Mesenteric fat pad (tissue), 1 donor: ENCODE measurements at places on chromosomes 6 and 20.

- DNase-seq = no peak
Measured at GRCh38 chr20:63686094-63686491, 10.4 kb upstream of the TNFRSF6B start.

DNA sequence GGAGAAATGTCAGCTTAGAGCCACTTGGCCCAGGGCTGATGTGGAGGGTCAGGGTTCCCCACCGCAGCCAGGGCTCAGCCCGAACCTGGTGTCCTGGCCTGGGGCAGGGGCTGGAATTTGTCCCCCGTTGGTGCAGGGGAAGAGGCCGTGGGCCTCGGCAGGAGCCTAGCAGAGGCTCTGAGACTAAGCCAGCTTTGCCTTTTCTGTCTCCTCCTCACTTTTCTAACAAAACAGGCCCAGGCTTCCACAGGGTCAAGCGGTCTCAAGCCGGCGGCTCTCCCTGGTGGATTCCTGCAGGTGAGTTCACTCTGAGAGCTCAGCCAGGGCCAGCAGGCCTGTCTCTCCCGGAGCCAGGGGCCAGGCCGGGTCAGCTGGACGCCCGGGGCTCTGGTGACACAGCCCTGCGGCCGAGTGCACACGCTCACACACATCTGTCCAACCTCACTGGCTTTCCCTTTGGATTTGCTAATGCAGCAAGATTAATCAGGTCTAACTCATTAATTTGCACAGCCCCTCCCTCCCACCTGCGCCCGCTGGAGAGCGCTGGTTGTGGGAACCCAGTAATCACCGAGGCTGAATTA, 2.9 kb upstream of the CHRNA4 start:
- no peak for DNase-seq

DNA sequence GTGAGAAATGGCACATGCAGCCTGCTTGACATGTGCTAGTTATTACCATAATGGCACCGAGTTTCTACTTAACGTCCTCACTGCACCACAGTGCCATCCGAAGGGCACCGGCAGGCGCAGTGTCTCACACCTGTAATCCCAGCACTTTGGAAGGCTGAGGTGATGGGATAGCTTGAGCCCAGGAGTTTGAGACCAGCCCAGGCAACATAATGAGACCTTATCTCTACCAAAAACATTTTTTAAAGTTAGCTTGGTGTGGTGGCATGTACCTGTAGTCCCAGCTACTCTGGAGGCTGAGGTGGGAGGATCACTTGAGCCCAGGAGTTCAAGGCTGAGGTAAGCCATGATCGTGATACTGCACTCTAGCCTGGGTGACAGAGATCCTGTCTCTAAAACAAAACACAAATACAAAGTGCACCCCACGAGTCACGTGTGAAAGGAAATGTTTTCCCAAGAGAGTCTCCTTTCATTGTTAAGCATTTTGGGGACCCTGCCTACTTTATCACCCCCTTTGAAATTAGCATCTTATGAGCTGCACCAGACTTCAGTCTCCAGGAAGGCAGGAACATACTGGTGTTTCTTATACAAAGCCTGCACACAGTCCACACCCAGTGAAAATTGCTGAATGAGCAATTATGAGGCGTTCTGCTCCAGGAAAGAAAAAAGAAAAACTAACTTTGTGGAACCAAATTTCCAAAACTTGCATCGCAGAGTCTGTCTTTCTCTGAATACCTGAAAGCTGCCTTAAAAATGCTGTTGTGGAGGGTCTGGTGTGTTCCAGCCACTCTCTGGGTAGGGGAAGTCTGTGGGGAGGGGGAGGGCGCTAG, 47.1 kb upstream of the FOXQ1 start:
- DNase-seq = no peak

DNA sequence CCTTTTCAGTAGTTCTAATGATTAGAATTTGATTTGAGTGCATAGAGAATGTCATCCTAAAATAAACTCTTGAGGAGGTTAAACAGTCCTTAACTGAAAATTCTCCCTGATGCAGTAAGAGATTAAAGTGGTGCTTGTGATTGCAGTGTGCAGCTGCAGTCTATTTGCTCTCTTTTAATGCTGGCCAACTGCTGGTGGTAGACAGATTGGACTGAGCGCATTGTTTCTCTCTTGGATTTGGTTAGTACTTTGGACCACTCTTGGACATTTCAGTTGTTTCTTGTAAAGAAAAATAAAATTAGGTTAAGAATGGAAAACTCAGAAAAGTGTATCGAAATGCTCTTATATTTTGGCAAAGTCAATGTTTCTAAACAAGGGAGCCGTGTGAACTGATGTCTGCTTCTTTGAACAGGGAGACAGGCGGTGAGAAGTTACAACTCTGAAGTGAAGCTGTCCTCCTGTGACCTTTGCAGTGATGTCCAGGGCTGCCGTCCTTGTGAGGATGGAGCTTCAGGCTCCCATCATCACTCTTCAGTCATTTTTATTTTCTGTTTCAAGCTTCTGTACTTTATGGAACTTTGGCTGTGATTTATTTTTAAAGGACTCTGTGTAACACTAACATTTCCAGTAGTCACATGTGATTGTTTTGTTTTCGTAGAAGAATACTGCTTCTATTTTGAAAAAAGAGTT, 127.2 kb downstream of the CD109 start:
- DNase-seq = no peak

- DNase-seq = no peak
Measured at GRCh38 chr6:144134176-144134575, 16.1 kb upstream of the STX11 start.

DNA sequence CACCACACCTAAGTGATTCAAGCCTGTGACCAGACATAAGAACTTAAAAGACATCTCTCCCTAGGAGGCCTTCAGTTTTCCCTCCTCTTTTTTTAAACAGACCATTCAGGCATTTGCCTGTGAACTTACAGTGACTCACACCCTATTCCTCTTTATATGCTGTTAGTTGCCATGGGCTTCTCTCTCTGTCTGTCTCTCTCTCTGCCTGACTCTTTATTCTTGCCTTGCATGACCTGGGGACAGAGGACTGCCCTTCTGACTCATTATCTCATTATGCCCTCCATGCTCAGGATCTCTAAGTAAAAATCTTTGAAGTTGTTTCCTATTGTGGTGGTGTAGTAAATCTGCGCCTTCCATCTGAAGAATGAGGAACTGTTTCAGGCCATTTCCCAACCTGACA, 442.2 kb upstream of the MAN1A1 start:
- DNase-seq = no peak

GRCh38 chr6:89853068-89853467, 23.4 kb downstream of the CASP8AP2 start:
- no peak for DNase-seq

GRCh38 chr6:124962639-124963415, 590 bp downstream of the RNF217 start:
- no peak for DNase-seq

DNA sequence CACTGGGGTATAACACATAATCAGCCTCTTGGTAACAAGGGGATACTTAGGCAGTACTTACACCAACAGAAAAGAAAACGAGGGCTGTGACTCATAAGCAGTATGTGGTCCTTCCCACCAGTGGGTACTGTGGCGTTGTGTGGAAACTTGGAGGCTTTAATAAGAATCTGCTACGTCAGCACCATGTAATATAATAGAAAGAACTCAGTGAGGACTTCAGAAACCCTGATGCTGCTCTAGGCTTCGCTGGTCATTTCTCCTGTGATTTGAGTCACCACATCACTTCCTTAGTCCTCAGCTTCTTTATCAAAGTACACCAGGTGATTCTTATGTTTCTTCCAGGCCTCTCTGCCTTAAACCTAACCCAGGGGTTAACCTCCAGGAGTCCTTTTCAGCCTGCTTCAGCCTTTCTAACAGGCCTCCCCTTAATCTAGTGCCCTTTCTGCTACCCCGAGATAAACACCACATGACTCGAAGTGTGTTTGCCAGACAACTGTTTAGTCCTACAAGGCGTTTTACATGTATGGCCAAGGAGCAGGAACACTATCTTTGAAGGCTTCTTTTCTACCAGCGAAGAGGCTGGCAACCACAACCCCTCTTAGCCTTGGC, 68.5 kb downstream of the FYN start:
- no peak for DNase-seq

GRCh38 chr6:124530926-124531325, 431.3 kb upstream of the RNF217 start:
- no peak for DNase-seq

DNA sequence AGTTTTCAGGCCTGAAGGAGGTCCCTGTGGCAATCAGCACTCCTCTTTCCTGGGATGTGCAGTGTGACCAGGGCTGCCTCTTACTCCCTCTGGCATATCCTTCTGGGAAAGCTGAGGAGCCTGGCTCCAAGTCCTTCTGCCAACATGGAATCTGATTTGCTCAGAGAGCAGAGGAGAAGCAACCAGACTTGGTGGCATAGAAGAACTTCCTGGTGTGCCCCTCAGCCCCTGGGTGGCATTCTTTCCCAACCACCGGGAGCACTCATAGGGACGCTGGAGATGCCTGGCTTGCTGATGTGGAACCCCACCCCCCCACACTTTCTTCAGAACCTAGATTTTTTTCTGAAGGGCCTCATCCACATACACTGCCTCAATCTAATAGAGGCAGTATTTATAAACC, 107.6 kb upstream of the TRAF3IP2 start:
- DNase-seq = no peak

GRCh38 chr6:166969390-166970002, 13.1 kb upstream of the RNASET2 start:
- no peak for DNase-seq

DNA sequence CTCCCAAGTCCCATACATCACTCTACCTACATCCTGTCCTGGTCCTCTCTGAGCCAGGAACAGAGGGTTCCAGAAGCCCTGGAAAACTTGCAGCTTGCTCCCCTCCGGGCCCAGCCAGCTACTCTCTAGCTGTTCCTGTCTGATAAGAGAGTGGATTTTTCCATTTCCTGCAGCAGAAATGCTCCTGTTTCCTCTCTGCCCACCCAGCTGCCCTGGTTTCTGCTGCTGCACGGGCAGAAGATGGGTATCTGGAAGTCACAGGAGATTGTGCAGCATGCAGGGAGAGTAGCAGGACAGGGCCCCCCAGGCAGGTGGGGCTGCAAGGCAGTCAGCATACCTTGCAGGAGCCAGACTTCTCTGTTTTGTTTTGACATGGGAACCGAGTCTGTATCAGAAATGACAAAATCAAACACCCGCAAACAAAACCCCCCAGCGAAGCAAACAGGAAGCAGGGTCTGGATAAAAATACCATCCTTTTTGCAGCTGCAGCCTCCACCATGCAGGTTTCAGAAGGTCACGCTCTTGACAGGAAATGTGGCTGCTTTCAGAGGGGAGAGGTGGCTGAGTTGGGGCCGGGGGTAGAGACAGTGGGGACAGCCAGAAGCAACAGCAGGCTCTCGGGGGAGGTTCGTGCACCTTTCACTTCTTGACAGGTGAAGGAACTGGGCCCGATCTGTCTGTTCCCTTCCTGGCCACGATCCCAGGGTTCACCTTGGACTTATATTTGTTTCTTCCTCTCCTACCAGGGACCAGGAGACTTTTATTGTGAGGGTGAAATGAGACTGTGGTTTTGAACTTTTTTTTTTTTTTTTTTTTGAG, 50.8 kb upstream of the FAM83D start:
- no peak for DNase-seq

- DNase-seq = no peak
Measured at GRCh38 chr6:391559-392440, at the start of gene IRF4. TSS of gene IRF4 (plus strand) at chr6:391752. CDS start at chr6:393153, 1,401 bp downstream.

GRCh38 chr6:168333491-168333890, 13.9 kb upstream of the DACT2 start:
- no peak for DNase-seq

DNA sequence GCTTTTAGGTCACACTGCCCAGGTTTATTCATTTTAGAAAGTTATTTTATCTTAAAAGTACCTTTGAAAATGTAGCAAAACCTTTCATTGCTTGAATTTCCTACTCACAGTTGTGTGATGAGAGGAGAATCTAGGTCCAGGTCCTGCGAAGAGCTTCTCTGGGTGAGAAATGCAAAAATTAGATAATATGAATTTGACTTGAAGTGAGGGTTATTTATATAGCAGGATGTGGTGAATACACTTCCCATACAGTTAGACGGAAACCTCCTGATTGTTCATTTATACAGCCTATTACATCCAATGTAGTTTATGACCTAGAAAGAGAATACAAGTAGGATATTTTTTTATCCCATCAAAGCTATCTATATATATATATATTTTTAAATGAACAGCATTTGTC, 30.5 kb downstream of the CDKAL1 start:
- DNase-seq = no peak

DNA sequence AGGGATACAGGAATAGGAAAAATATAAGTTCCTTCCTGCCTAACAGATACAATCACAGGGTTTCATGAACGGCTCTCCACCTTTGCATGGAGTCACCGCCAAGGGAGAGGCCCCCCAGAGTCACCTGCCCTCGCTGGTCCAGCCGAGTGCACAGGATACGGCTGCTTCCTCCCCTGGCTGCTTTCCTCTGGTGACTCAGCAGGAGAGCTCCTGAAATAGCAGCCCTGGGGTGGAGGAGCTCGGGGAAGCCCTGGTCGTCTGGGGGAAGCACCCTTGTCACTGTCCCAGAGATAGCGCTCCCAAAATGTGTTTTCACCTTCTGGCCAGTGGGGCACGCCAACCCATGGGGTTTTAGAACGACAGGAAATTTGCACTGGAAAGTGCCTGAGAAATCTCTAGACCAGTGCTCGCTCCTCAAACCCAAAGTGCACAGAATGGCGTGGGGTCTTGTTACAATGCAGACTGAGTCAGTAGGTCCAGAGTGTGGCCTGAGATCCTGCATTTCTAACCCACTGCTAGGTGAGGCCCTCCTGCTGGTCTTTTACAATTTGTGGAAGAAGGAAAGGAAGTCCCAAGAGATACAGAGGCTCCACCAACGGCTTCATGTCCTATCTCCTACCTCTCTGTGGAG, 35.9 kb upstream of the FAM50B start:
- no peak for DNase-seq

DNA sequence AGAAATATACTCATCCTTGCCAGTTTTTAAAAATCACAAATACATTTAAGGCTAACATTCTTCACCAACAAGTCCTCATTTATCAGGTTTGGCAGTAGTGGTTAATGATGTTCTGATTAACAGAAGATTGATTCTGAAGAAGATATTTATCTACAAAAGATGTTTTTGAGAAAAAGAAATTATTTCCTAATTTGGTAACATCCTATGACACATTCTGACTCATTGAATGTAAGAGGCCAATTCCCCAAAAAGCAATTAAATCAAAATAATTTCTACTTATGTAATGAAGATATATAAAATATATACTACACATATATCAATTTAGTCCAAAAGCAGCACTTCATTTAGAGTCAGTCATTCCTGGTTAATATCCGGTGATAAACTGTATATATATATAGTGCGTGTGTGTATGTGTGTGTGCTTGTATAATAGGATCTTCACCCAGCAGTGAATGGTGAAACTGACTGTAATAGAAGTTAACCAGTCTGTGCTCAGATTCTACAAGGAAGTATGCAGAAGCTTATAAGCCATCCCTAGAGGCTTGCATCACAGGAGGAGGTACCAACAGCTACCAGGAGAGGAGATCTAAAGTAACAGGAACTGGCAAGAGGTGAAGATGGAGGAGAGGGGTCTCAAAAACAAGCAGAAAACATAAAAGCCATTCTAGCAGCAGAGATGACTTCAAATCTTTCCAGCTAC, 82.9 kb upstream of the MARCKS start:
- DNase-seq = no peak

DNA sequence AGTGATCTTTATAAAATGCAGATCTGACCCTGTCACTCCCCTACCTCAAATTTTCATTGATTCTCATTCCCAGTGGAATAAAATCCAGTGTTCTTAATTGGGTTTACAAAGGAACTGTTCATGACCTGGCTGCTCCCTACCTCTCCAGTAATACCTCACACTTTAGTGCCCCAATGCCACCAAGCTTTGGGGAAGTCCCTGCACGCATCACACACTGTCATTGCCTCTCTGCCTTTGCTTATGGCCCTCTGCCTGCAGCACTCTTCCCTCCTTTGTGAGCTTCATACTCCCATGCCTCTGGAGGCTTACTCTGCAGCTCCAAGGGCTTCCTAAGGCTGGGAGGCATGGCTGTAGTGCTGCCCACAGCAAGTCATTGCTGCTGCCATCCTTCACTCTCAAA, 57.4 kb downstream of the TMC2 start:
- DNase-seq = no peak
